Glutamatergic neuron (in vitro differentiated cells): ENCODE measurements at places on chromosomes 7 and 10. TPM values are rescaled to one million over a fixed set of nuclear protein-coding genes. Genes with fewer than 3 reads are reported as not detected.

PIP gene
- total RNA-seq = not detected

OR2A5 gene
- total RNA-seq = not detected

C7orf57 gene
- total RNA-seq = not detected

NRG3 gene
- total RNA-seq = 3.2 TPM

UPK3BL2 gene
- total RNA-seq = 11.4 TPM

INA gene
- 625 TPM for total RNA-seq

TAS2R3 gene
- total RNA-seq = 1.6 TPM

TFR2 gene
- total RNA-seq = 5.1 TPM

ITGA8 gene
- total RNA-seq = 0.93 TPM

LRRD1 gene
- total RNA-seq = 0.15 TPM

GHRHR gene
- not detected for total RNA-seq

ST8SIA6 gene
- not detected for total RNA-seq

DDX50 gene
- total RNA-seq = 31.6 TPM

UCN3 gene
- not detected for total RNA-seq

SUN1 gene
- total RNA-seq = 879 TPM

CADPS2 gene
- total RNA-seq = 0.22 TPM

CLRN3 gene
- not detected for total RNA-seq

FXYD4 gene
- total RNA-seq = not detected

WNT2 gene
- total RNA-seq = not detected

LRRC27 gene
- total RNA-seq = 13.8 TPM
